ENCODE measurements at places on chromosomes 12 and 14.

DNA sequence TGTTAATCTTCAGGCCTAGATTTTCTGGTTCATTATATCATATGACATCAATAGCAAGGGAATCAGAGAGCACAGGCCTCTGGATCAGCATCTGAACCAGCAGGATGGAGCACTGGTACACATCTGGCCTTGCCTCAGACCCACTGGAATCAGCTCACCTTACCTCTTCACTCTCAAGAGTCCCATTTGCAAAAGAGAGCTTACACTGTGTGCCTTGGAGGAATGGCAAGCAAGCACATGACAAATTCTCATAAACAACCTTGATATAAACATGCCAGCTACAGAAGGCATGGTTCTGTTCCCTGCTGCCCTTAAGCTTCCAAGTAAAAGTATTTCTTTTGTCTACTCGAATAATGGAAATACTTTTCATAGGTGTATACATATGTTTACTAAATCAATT, 128.6 kb upstream of the CPM start:
- no peak for DNase-seq

- no peak for DNase-seq
Measured at GRCh38 chr12:72388322-72388721, 116.2 kb downstream of the TRHDE start.

DNA sequence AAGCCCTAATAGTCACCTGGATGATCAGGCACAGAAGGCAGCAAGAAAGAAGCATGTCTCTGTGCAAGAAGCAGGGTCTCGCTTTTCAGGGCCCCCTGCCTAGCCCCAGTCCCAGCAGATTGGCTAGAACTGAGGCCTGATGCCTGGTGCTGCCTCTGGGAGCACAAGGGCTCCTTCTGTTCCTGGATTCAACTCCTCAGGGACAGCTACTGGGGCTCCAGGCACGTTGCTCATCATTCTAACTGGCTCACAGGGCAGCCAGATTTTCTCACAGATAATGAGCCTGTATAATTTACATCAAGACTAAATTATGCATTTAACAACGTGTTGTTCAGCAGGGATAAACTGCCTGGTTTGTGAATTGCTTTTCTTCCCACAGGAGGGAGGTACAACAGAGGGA, 106.5 kb upstream of the PLXNC1 start:
- no peak for DNase-seq

GRCh38 chr14:55303691-55304145, 32.5 kb downstream of the FBXO34 start:
- no peak for DNase-seq

DNA sequence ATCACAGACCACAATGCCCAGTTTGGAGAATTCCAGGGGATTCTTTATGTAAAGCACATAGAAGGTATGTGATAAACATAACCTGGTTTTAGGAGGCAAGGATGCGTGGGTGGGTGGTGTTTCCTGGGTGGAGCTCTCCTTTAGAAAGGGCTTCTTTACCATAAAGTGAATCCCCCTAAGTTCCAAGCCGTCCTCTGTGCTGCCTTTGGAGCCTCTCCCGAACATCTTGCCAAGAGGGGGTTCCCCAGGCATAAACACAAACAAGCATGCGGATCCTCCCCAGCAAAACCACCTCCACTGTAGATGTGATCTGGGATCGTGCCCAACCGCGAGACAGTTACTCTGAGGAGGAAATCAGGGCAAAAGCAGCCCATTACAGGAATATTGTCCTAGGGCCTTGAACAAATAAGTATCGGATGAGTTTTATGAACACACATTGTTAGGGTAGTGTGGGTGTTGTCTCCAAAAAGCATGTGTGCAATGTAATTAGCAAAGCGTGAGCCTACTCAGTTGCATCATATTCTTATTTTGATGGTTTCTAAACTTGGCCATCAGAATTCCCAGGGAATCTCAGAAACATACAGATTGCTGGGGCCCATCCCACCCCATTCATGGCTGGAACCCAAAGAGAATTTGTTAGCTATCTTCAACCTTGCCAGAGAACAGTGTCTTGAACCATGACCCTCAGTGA, 48.8 kb upstream of the CORO1C start:
- no peak for DNase-seq

DNA sequence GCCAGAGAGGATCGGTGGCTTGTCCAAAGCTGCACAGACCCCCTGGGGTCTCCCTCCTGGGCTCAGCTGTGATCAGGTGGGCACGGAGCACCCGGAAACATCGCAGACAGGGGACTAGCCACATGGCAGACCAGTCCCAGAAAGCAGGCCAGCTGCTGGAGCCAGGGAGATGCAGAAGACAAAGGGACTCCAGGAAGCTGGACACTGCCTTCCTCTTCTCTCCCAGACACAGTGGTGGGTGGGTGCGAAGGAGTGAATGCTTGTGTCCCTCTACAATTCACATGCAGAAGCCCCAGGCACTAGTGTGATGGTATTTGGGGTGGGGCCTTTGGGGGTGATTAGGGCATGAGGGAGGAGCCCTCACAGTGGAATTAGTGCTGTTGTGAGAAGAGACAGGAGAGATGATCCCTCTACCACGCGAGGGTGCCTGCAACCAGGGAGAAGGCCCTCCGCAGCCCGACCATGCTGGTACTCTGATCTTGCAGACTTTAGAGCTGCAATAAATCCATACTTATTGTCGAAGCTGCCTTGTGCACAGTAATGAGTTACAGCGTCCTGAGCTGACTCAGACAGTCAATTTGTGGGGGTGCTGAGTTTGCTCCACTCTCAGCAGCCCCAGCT, 95.2 kb downstream of the CALM1 start:
- DNase-seq = no peak

DNA sequence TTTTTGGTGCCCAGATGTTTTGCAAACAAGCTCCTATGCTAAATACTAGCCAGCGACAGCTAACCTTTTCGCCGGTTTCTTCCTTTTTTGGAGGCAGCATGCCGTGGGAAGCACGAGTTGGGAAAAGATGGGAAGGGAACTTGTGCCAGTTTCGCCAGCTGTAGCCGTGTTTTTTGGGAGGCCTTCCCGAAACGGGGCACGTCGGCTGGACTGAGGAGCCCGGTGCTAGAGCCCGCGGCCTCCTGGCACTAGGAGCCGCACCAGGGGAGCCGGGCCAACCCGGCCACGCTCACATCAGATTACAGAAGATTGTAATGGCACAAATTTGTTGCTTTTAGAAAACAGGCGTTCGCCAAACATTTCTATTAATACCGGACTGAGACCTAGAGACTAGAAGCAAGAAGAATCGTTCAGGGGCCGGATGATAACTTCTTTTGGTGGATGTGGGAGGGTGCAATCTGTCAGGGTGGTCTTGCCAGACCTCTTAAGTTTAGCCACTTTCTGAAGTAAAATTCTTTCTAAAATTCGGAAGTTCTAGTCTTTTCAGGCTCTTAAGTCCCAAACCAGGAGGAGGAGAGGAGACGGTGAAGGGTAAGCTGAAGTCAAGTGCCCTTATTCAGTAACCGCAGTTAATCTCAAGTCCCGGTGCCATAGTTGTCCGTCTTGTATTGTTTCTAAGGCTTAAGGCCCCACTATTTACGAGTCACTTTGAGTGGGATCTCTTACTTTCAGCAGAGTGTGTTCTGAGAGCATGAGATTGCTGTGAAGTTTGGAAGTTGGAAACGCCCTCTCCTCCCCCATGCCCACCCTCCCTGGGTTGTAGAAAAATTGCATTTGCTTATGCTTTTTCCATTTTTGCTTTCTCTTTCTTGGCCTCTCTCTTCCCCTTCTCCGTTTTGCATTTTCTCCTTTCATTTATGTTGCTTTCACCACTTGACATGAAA, 1.3 kb downstream of the RASSF3 start:
- no peak for DNase-seq

- no peak for DNase-seq
Measured at GRCh38 chr14:66426451-66426850, 59.7 kb upstream of the CCDC196 start.

DNA sequence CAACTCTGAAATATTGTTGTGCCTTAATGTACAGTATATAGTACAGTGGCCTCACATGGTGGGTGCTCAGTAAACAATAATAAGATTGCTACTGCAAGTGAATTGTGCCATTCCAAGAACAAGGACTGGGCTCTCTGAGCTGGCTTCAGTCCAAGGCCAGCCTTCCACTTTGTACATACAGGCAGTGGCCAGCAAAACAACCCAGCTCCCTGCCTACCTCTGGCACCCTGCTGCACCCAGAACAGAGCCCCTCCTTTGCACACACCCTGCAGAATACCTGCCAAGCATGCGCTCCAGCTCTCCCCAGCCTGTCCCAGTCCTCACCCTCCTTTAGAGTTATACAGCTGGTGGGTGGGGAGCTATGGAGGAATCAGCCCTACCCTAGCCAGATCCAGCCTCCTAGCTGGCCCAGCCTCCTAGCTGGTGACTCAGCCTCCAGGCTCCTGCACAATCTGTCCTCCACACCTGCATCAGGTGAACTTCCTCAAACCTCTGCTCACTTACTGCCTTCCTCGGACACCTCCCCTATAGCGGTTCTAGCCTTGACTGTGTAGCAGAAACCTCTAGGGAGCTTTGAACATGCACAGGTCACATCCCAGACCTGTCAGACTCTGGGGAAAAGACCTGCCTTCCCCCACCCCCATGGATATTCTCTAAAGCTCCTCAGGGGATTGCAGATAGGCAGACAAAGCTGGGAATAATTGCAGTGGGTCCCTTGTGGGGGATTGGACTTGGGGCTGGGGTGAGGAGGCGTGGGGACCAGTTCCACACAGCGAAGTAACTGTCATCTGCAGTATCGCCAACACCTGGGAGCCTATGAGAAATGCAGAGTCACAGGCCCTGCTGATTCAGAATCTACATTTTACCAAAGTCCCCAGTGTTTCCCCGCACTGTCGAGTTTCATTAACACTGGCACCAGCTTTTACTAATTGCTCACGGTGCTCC, 17.9 kb downstream of the ZDHHC22 start:
- peak; percentile 30 for DNase-seq

GRCh38 chr12:120093592-120094355, 22.8 kb downstream of the RAB35 start:
- DNase-seq = peak; percentile 44

GRCh38 chr12:116626153-116626552, 67.0 kb downstream of the MAP1LC3B2 start:
- DNase-seq = peak; percentile 33

DNA sequence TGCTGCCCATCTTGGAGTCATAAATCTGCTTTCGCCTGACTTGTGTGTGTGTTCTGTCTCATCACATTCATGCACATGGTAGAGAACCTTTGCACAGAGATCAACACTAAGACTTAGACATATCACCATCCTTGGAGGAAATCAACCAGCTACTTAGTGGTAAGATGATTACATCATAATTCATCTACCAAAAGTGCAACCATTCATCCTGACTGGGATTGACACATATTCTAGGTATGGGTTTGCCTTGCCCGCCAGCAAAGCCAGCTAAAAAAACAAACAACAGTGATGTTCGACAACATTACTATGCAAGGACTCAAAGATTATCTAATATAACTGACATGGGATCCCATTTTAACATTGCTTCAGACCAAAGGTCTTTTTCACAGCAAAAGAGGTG, 228.7 kb downstream of the NUAK1 start:
- DNase-seq = no peak

- DNase-seq = no peak
Measured at GRCh38 chr12:15453613-15454012, 131.3 kb downstream of the PTPRO start.

DNA sequence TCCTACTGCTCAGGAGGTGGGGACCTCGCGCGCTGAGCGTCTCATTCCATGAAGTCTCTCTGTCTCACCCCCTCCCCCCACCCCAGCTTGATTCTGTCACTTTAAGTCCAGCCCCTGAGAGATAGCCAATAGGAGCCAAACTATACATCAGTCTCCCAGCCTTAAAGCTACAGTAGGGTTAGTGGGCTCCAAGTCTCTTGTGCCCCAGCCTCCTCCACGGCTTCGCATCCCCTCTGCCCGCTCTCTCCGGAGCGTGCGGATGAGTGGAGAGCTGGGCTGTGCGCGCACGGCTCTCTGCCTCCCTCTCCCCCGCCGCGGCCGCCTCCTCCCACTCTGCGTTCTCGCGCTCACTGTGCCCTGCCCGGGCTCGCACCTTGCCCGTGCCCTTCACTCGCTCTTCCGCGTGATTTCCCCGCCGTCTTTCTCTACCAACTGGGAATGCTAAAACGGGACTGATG, at the start of gene ESRRB:
ESRRB (plus strand) TSS at position 191 of the 458 bp plus-strand sequence; CDS start at position 456, 265 bp downstream.
- no peak for DNase-seq

DNA sequence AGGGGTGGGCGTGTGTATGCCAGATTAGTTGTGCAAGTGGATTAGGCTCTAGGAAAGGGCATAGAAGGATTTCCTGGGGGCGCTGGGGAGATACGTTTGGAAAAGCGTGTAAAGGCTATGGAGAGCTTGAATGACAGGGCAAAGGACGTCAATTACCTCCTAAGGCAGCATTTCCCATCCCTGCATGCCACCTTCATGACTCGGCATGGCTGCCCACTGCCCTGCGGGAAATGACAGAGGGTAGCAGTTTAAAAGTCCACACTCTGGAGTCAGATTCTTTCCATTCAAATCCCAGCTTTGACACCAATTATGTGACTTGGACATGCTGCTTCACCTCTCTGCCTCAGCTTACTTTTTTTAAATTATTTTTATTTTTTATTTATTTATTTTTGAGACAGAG, 14.8 kb upstream of the TMEM229B start:
- no peak for DNase-seq

GRCh38 chr14:52091928-52092327, 23.1 kb upstream of the NID2 start:
- DNase-seq = no peak

DNA sequence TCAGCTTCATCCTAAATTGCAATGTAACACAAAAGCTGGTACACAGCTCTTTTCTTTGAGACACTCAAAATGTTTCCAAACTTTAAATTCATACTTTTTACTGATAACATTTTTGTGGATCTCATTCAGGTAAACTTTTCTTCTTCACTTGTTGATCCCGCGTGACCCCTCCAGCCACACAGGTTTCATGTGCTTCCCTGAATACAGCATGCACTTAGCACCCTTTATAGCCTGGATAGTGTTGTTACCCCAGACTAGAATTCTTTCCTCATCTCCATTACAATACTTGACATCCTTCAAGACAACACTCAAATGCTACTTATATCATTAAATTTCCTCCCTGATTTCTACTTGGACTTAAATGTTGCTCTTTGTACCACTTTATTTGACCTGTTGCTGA, 373.4 kb downstream of the RAD51B start:
- DNase-seq = no peak

- DNase-seq = no peak
Measured at GRCh38 chr14:61566537-61567225, 128.6 kb upstream of the HIF1A start.
